Prostate gland (tissue), 2 donors: ENCODE measurements at places on chromosomes 1 and 21.

GRCh38 chr21:28541371-28542112, 451.1 kb downstream of the LTN1 start:
- no peak for DNase-seq

- DNase-seq, result no peak
Observed at GRCh38 chr1:84078108-84078841, 65.8 kb upstream of the PRKACB start.

DNA sequence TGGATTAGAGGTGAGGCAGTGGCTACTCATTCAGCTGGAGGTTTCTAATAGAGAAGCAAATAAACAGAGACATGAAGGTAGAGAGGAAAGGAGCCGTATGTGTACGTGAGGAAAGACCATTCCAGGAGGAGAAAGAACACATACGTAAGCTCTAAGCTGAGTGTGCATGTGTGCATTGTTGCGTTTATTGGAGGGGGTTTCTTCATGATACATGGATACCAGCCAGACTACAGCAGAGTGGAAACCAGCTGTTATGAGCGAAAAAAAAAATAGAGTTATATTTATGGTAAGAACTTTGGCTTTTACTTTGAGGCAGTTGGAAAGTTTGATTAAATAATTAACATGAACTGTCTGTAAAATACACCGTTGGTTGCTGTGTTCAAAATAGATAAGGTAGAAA, 173.4 kb upstream of the RGS18 start:
- DNase-seq, result no peak

DNA sequence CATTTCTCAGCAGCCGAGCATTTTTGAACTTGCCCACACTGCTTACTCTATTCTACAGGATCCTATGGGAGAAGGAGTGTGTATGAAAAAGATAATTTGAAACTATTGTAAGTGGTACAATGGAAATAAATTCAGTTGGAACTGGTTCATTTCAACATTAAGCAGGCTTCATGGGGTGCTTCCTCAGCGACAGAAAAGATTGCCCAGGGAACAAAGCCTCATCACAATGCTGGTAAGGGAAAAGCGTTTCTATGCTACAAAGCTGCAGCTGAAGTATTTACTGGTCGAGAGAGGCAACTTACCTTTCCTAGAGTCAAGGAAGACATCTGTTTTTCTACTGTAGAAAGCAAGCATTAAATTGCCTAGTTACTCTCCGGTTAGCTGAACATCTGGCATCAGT, 568.2 kb upstream of the ZP4 start:
- no peak for DNase-seq

GRCh38 chr1:215043401-215043800, 39.1 kb upstream of the KCNK2 start:
- no peak for DNase-seq

GRCh38 chr1:116716391-116716790, 37.8 kb upstream of the CD2 start:
- DNase-seq, result no peak

- no peak for DNase-seq
Observed at GRCh38 chr1:82269431-82269830, 468.7 kb downstream of the ADGRL2 start.

DNA sequence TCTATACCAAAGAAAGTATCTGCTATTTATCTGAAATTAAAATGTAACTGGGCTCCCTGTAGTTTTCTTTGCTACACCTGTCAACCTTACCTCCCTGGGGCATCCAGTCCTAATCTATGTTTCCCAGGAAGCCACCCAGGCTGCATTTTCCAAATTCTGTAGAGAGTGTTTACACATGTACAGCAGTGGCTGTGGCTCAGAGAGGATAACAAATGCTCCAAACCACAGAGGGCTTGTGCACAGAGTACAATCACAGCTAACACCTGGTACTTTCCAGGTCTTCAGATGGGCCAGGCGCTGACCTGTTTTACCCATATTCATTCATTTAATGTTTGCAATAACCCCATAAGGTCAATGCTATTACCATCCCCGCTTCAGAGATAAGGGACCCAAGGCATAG, 146.5 kb upstream of the TNR start:
- DNase-seq, result no peak

- DNase-seq, result no peak
Observed at GRCh38 chr1:201096977-201097856, 15.0 kb downstream of the CACNA1S start.

GRCh38 chr1:206446688-206447421, 23.4 kb upstream of the IKBKE start:
- no peak for DNase-seq

- no peak for DNase-seq
Observed at GRCh38 chr21:37363936-37364335, 2.6 kb upstream of the DYRK1A start.

DNA sequence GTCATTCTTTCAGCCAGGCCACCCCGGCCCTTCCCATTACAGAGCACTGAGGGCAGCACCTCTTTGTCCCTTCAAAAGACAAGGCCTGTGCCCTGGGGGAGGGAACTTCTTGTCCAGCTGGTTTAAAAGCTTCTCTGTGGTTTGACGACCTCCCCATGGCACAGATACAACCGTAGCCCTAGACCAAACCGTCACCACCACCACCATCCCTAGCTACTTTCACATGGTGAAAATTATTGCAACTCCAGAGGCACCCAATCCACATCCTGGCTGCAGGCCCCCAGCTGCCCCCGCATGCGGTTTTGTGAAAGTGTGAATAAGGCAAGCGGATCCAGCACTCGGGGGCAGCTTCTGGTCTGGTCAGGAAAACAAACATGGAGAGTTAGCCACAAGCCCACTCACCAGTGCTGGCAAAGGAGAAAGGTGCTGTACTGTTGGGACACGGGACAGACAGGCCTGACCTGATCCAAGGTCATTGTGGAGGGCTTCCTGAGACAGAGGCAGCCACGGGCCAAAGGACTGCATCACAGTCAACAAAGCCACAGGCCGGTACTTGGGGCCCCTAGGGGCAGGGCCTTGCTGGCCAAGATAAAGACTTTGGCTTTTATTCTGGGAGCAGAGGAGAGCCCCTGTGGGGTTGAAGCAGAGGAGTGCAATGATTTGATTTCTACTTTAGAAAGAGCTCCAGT, 31.2 kb downstream of the CDCA8 start:
- no peak for DNase-seq

- no peak for DNase-seq
Observed at GRCh38 chr1:31936278-31936980, 1.7 kb downstream of the PTP4A2 start.

DNA sequence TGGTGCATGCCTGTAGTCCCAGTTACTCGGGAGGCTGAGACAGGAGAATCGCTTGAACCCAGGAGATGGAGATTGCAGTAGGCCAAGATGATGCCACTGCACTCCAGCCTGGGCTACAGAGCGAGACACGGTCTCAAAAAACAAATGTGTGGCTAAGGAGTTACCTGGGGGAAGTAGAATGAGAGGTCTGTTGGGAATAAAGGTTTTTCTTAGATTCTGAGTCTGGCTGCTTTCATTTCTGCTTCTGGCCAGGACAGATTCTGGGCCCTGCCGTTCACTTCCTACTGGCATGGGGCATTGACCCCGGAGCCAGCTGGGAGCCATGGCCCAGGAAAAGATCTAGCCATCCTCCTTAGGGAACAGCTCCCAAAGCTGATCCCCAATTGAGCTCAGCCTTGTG, 420 bp upstream of the DCDC2B start:
- DNase-seq, result no peak

DNA sequence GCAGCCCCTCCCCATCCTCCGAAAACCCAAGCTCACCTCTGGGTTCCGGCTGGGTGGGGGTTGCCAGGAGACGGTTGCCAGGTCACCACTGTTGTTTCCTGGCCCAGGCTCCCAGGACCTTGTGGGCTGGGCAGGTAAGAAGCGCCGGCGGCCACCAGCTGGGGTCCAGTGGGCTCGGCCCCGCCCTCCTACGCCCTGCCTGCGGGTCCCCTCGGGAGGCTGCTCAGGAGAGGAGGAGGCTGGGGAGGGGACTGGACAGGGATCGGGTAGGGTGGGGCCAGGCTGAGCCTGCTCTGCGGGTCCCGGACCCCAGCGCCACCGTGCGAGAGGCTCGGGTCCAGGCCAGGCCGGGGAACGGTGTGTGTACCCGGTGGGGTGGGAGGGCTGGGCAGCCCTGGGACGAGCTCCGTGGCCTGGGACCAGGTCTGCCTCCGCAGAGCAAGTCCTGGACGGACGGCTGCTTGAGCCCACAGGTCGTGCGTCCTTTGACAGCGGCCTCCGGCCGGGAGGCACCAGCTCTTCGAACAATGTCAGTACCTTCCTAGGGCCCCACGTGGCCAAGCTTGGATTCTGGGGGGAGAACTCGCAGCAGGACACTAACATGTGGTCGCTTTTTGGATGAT, at the start of gene TTLL10:
TTLL10 (plus strand) TSS at position 88 of the 623 bp plus-strand sequence. CDS start 5,336 bp downstream, outside the sequence.
- DNase-seq, result no peak

- DNase-seq, result peak; percentile 57
Observed at GRCh38 chr1:160997323-160998038, 23.5 kb downstream of the F11R start.

DNA sequence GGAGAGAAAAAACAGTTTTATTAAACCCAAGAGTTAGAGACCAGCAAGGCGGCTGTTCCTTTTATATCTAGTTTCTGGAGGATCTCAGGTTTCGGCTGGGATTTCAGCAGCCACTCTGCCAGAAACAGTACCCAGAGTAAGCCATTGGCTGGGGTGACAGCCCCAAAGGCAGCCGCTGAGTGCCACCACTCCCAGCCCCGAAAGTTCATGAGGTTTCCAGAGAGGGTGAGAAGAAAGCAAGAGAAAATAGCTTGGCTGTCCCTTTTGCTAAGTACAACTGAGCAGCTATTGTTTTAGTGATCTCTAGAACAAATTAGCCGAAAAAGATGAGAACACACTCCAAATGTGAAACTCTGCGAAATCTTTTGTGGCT, 1.2 kb downstream of the SH3BGR start:
- no peak for DNase-seq

DNA sequence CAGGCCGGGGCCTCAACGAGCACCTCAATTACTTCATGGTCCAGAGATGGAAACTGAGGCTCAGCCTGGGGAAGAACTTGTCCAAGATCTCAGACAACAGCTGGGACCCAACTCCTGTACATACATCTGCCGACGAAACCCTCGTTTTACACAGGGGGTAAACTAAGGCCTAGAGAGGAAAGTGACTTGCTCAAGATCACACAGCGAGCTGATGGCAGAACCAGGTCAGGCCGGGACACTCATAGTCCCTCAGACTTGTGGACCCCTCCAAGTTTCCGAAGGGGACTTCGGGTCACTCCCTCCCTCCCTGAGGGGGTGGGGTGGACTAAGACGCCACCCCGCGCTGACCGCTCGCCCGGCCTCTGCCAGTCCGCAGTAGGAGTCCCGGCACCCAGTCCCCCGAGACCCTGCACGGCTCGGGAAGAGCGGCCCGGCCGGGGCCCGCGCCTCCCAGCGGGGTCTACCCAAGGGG, 430 bp downstream of the WASF2 start:
- no peak for DNase-seq

- no peak for DNase-seq
Observed at GRCh38 chr1:21255943-21256320, 34.3 kb downstream of the ECE1 start.

GRCh38 chr1:217847643-217848042, 216.5 kb downstream of the SPATA17 start:
- no peak for DNase-seq

DNA sequence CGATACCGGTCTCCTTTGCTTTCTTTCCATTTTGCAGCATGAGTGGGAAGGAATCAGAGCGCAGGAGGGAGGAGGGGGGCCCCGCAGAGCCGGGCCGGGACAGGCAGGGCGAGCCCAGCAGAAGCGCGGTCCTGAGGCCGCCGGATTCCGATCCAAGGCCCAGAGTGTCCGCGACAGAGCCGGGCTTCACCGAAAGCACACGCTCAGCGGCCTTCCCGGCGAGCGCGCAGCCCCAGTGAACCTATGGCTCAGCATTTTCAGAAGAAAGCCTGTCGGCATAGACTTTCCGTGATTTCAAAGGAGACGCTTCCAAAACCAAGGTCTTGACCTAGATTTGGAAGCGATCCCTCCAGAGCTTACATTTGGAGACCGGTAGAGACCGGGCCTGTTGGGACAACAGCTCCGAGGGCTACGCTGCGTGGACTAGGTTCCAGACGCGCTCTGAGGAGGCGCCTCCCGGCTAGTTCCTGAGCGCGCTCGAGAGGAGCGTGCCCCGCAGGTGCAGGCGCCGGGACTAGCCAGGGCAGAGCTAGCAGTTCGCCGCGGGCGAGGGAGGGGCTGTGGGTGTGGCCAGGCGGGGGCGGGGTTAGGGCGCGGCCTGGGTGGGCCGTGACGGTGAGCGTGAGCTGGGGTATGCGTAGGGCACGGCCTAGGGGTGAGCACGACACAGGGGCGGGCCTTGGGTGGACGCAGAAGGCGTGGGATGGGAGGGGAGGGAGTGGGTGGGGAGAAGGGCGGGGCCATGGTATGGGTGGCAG, 27.8 kb upstream of the PRSS38 start:
- DNase-seq, result peak; percentile 94

GRCh38 chr1:204174958-204175357, 8.8 kb upstream of the REN start:
- no peak for DNase-seq
